ENCODE measurements at places on chromosomes 12 and 14.

DNA sequence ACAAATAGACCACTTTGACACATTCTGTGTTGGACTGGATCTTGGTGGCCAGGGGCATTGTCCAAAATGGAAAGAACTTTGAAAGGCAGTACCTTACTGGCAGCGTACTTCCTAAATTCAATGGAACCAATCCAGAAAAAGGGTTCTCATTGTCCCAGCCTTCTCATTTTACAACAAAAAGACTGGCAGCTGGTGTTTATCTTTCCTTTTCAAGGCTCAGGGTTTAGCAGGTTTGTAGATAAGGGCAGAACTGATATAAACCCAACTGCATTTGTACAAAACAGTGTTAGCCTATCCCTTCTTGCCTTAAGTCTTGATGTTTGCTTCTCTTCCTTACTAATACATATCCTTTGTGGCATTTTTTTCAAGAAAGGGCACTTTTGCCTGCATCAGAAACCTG, 7.7 kb downstream of the THAP2 start:
- peaks cover 10% of the 10 kb centered on the region for H3K4me1 ChIP-seq
- H3K36me3 ChIP-seq = peaks cover 7% of the 10 kb centered on the region
- no peak overlapping the region for H3K27ac ChIP-seq
- no peak overlapping the region for H3K4me3 ChIP-seq
- peaks cover 2% of the 10 kb centered on the region for H3K27me3 ChIP-seq
- no peak for DNase-seq

DNA sequence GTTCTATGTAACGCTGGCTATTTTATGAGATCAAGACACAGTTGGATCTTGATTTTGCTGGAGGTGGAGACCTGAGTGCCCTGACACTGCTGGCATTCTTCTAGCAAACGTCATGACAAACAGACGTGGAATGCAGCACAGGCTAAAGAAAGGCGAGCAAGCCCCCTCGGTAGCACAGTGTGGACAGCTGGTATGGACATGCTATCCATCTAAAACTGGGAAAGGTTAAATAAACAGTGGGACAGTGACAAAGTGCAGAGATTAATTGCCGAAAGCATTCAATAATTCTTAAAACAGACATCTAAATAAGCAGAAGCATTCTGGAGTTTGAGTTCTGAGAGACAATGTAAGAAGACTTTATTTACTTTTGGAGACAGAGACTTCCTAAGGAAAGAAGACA, 237.2 kb downstream of the FBXL14 start:
- H3K4me1 ChIP-seq = no peaks in the 10 kb centered on the region
- no peak overlapping the region for H3K4me3 ChIP-seq
- no peaks in the 10 kb centered on the region for H3K27me3 ChIP-seq
- no peak for DNase-seq
- H3K27ac ChIP-seq = no peak overlapping the region

DNA sequence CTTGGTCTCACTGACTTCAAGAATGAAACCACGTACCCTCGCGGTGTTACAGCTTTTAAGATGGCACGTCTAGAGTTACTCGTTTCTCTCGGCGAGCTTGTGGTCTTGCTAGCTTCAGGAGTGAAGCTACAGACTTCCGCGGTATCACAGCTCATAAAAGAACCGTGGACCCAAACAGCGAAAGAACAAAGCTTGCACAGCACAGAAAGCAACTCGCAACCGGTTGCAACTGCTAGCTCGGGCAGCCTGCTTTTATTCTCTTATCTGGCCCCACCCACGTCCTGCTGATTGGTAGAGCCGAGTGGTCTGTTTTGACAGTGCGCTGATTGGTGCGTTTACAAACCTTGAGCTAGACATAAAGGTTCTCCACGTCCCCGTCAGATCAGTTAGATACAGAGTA, 4.2 kb upstream of the CLEC4C start:
- peaks cover 2% of the 10 kb centered on the region for H3K4me1 ChIP-seq
- no peak overlapping the region for H3K4me3 ChIP-seq
- DNase-seq = no peak
- no peaks in the 10 kb centered on the region for H3K27me3 ChIP-seq
- no peak overlapping the region for H3K27ac ChIP-seq

DNA sequence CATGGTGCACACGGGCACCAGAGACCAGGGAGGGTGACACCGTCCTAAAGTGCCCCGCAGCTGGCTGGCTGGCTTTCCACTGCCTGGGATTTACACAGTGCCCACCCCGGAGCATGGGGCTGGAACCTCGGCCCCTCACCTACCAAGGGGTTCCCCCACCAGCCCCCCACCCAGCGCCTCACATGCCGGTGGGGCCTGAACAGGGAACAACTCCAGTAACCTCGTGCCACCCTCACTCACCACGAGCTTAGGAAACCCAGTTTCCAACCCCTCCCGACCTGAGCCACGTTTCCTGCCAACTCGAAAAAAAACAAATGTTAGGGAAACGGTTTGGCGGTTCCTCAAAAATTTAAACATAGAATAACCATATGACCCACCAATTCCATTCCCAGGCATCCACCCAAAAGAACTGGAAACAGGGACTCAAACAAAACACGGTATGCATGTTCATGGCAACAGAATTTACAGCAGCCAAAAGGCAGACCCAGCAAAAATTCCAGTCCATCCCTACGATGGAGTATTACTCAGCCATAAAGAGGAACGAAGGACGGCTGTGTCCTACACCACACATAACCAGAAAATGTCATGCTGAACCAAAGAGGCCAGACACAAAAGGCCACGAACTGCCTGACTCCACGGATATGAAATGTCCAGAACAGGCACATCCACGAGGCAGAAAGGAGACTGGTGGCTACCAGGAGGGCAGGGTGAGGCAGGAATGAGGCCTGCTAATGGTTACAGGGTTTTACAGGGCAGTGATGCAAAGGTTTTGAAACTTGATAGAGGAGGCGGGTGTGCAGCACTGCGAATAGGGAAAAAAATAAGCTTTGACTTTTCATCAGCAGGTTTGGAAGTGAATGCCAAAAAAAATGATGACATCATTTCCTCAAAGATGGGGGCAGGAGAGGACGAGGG, 68.9 kb downstream of the NCOR2 start:
- H3K4me1 ChIP-seq = peaks cover 18% of the 10 kb centered on the region
- DNase-seq = no peak
- no peak overlapping the region for H3K4me3 ChIP-seq
- peaks cover 10% of the 10 kb centered on the region for H3K36me3 ChIP-seq

- peaks cover 6% of the 10 kb centered on the region for H3K27me3 ChIP-seq
- H3K4me1 ChIP-seq = peaks cover 6% of the 10 kb centered on the region
- H3K4me3 ChIP-seq = no peak overlapping the region
- H3K36me3 ChIP-seq = no peaks in the 10 kb centered on the region
- no peak overlapping the region for H3K27ac ChIP-seq
These were observed 50.3 kb downstream of the MAP1LC3B2 start for GRCh38 chr12:116609319-116610114.

- H3K4me3 ChIP-seq = no peak overlapping the region
- DNase-seq = no peak
- H3K4me1 ChIP-seq = peaks cover 24% of the 10 kb centered on the region
- H3K36me3 ChIP-seq = no peaks in the 10 kb centered on the region
- H3K27ac ChIP-seq = no peak overlapping the region
These were observed 2.4 kb downstream of the HOXC9 start for GRCh38 chr12:54002278-54002914.

DNA sequence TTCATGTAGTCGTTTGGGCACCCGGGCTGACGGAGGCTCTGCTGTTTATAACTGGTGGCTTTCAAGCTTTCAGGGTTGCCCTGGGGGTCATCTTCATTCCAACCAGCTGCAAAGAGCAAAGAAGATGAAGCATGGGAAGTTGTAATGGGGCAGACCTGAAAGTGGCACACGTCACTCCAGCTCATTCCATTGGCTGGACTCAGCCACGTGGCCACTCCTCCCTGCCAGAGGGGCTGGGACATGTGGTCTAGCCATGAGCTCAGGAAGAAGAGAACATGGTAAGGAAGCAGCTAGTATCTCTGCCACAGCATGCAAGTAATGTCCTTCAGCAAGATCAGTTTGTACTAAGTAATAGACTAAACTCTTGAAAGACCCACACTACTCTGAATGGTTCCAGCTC, 51.7 kb upstream of the FERMT2 start:
- no peak for DNase-seq
- peaks cover 9% of the 10 kb centered on the region for H3K4me1 ChIP-seq
- H3K27me3 ChIP-seq = peaks cover 6% of the 10 kb centered on the region
- no peaks in the 10 kb centered on the region for H3K36me3 ChIP-seq

DNA sequence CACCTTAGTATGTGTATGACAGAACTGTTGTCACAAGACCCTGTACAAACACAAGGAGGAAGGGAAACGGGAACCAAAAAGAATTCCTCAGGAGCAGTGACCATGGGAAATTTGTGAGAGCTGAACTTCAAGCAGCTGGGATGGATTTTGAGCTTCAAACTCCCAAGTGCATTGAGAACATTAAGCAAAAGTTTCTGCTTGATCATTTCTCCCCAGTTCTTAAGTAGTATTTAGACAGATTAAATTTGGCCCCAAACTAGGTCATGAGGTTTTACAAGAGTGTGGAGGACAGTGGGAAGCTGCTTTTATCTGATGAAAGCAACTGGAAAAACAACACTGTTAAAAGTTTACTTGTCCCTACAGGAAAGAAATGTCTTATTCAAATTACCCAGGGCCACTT, 206.0 kb upstream of the DCN start:
- H3K36me3 ChIP-seq = no peaks in the 10 kb centered on the region
- H3K4me1 ChIP-seq = no peaks in the 10 kb centered on the region
- H3K27ac ChIP-seq = no peak overlapping the region
- H3K27me3 ChIP-seq = peaks cover 6% of the 10 kb centered on the region

- H3K27me3 ChIP-seq = no peaks in the 10 kb centered on the region
- H3K36me3 ChIP-seq = no peaks in the 10 kb centered on the region
- H3K27ac ChIP-seq = no peak overlapping the region
- H3K4me3 ChIP-seq = no peak overlapping the region
- no peak for DNase-seq
- H3K4me1 ChIP-seq = no peaks in the 10 kb centered on the region
These were observed 137.8 kb upstream of the GSC start for GRCh38 chr14:94907626-94908261.

GRCh38 chr12:77681726-77682125, 149.0 kb upstream of the NAV3 start:
- no peaks in the 10 kb centered on the region for H3K27me3 ChIP-seq
- H3K4me1 ChIP-seq = no peaks in the 10 kb centered on the region
- no peak overlapping the region for H3K4me3 ChIP-seq
- no peak for DNase-seq

- H3K27me3 ChIP-seq = peaks cover 33% of the 10 kb centered on the region
- DNase-seq = peak; percentile 89
- peaks cover 9% of the 10 kb centered on the region for H3K4me1 ChIP-seq
These were observed at the start of gene ALDH1L2 for GRCh38 chr12:105084251-105085250. Gene ALDH1L2 (minus strand): TSS chr12:105084458. CDS start chr12:105084436, 22 bp downstream.

DNA sequence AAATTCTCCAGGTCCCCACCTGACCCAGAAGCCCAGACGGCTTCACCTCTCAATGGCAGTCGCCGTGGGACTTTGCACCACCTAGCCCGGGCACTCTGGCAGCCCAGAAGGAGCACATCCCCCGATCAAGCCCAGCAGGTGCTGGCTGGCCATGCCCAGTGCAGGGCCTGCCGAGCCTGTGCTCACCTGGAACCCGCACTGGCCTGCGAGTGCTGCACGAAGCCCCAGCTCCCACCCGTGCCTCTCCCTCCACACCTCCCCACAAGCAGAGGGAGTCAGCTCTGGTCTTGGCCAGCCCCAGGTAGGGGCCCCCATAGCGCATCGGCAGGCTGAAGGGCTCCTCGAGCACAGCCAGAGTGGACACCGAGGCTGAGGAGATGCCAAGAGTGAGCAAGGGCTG, 144.5 kb downstream of the NUBPL start:
- peaks cover 4% of the 10 kb centered on the region for H3K36me3 ChIP-seq
- DNase-seq = no peak
- no peaks in the 10 kb centered on the region for H3K4me1 ChIP-seq
- H3K4me3 ChIP-seq = no peak overlapping the region

- H3K27me3 ChIP-seq = no peaks in the 10 kb centered on the region
- H3K4me1 ChIP-seq = peaks cover 32% of the 10 kb centered on the region
- H3K4me3 ChIP-seq = peak overlapping the region; percentile 65
- H3K36me3 ChIP-seq = no peaks in the 10 kb centered on the region
These were observed 137.8 kb downstream of the TTC7B start for GRCh38 chr14:90678420-90678819.

- no peaks in the 10 kb centered on the region for H3K4me1 ChIP-seq
- no peak overlapping the region for H3K27ac ChIP-seq
- no peak overlapping the region for H3K4me3 ChIP-seq
- peaks cover 11% of the 10 kb centered on the region for H3K36me3 ChIP-seq
These were observed 24.2 kb upstream of the REP15 start for GRCh38 chr12:27672051-27672450.

DNA sequence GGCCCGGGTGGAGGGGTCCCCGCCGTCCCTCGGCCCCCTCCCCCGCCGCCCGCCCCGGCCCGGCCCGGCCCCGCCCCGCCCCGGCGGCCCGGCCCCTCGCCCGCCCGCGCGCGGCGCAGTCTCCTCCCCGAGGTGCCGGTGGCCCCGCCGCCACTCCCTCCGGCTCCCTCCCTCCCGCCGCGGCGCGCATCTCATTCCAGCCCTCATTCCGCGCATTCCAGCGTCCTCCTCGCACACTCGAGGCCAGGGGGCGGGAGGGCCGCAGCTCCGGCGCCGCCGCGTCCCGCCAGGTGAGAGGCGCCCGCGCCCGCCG, at the start of gene TEAD4:
TEAD4 (plus strand) TSS at position 206 of the 313 bp plus-strand sequence.
- H3K27me3 ChIP-seq = peaks cover 59% of the 10 kb centered on the region
- peaks cover 1% of the 10 kb centered on the region for H3K36me3 ChIP-seq
- H3K4me1 ChIP-seq = peaks cover 13% of the 10 kb centered on the region
- H3K27ac ChIP-seq = peak within 1 kb of the TSS; percentile 85
- H3K4me3 ChIP-seq = peak within 1 kb of the TSS; percentile 86

- H3K27ac ChIP-seq = no peak overlapping the region
- H3K27me3 ChIP-seq = peaks cover 9% of the 10 kb centered on the region
- H3K36me3 ChIP-seq = no peaks in the 10 kb centered on the region
- DNase-seq = no peak
These were observed 502.7 kb downstream of the BCL11B start for GRCh38 chr14:98769326-98769725.

GRCh38 chr14:22900081-22900799, 17.2 kb downstream of the REM2 start:
- DNase-seq = peak; percentile 87
- no peaks in the 10 kb centered on the region for H3K27me3 ChIP-seq
- H3K27ac ChIP-seq = peak overlapping the region; percentile 1
- no peak overlapping the region for H3K4me3 ChIP-seq
- peaks cover 14% of the 10 kb centered on the region for H3K4me1 ChIP-seq
- H3K36me3 ChIP-seq = peaks cover 38% of the 10 kb centered on the region

DNA sequence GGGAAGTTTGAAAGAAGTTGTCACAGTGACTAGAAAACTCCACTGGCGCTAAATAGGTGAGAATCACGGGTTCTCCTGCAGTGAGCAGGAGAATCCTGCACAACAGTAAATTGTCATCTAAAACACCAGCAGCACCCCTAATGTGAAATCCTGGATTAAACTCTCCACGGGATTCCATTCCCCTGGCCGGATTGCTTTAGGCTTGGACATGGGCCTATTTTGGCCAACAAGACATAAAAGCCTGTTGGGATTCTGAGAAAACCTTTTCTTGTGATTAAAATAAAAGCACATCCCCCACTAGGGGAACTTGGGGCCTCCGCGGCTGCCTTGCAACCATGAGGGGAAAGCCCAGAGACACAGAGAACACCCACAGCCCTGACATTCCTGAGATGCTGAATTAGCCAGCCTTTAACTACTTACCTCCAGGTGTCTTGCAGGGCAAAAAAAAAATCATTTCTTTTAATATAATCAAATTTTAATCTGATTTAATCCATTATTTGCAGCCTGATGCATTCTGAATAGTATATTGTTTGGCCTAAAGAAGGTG, 21.0 kb upstream of the TSPAN11 start:
- no peaks in the 10 kb centered on the region for H3K4me1 ChIP-seq
- DNase-seq = no peak
- peaks cover 2% of the 10 kb centered on the region for H3K27me3 ChIP-seq
- H3K27ac ChIP-seq = no peak overlapping the region
- H3K4me3 ChIP-seq = no peak overlapping the region

All from activated CD4-positive, alpha-beta T cell treated with anti-CD3 and anti-CD28 coated beads, Interleukin-2, amount 10 ng/mL, durations not matched to agents 24 days and 14 days (primary cell).